ENCODE measurements at places on chromosomes 4 and X. TPM values are rescaled to one million over a fixed set of nuclear protein-coding genes. Genes with fewer than 3 reads are reported as not detected.

PTCHD1 gene
- total RNA-seq: not detected

ARHGAP6 gene
- total RNA-seq: not detected

G3BP2 gene
- total RNA-seq: 135 TPM

SYNPO2 gene
- 0.14 TPM for total RNA-seq

TLR6 gene
- total RNA-seq: 1.1 TPM

IBSP gene
- total RNA-seq: not detected

DNA sequence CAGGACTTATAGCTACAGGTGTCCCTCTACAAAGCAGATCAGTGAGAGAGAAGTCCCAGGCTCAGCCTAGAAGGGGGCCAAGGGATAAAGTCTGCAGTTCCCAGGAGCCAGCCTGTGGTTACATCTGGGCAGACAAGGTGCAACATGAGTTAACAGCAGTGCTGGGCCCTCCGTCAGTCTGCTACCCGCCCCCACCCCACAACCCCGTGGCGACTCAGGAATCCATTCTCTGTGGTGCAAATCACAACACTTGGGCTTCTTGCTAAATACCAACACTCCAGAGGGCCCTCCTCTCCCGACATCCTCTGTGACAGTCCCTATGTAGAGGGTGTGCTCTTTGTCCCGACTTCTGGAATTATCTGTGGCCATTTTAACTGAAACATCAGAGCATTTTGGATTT, 13.8 kb downstream of the GPM6B start:
- no peaks in the 10 kb centered on the region for H3K36me3 ChIP-seq
- H3K4me3 ChIP-seq: no peak overlapping the region
- H3K27me3 ChIP-seq: peaks cover 6% of the 10 kb centered on the region
- no peak for DNase-seq
- no peak overlapping the region for H3K27ac ChIP-seq

DNA sequence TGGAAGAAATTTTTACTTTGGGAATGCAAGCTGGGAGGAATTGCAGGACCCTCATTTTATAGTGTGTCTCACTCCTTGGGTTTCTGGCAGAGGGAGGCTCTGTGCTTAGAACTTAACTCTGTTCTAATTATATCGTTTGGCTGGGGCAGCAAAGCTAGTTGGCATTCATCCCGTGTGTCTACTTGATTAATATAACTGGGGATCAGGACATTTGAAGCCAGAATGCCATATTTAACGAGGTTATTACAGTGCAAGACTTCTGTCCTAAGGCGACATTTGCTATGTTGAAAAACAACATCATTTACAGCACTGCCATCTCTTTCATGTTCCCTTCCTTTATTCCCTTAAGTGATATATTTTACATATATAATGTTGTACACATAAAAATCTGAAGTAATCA, 179.1 kb upstream of the TBC1D9 start:
- H3K4me3 ChIP-seq: no peak overlapping the region
- H3K4me1 ChIP-seq: no peaks in the 10 kb centered on the region
- DNase-seq: no peak
- H3K27ac ChIP-seq: no peak overlapping the region

DNA sequence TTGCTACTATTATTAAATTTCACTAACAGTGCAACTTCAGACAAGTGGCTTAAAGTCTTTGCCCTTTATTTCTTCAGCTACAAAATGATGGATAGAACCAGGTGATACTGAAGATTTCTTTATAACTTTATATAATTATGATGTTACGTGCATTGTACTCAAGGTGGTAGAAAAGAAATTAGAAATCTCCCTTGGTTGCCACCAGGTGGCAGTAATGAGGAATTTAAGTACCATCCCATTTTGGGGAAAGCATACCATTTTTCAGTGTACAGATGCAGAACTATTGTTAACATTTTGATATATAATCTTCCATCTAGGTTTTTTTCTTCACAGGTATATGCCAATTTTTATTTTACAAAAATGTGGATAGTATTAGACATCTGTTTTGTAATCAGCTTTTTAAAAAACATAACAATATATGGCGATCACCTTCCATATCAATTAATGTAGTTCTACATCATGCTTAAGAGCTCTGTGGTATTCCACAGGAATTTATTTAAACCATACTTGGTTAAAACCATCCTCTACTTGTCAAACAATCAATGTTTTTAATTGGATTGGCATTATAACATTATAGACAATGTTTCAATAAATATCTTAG, 37.7 kb upstream of the RAB33B start:
- H3K27ac ChIP-seq: no peak overlapping the region
- no peaks in the 10 kb centered on the region for H3K27me3 ChIP-seq
- DNase-seq: peak; percentile 74

- no peak for DNase-seq
- no peak overlapping the region for H3K27ac ChIP-seq
- no peaks in the 10 kb centered on the region for H3K4me1 ChIP-seq
- no peak overlapping the region for H3K4me3 ChIP-seq
- H3K36me3 ChIP-seq: no peaks in the 10 kb centered on the region
Measured at GRCh38 chr4:7530082-7530481, 95.4 kb upstream of the PSAPL1 start.

DNA sequence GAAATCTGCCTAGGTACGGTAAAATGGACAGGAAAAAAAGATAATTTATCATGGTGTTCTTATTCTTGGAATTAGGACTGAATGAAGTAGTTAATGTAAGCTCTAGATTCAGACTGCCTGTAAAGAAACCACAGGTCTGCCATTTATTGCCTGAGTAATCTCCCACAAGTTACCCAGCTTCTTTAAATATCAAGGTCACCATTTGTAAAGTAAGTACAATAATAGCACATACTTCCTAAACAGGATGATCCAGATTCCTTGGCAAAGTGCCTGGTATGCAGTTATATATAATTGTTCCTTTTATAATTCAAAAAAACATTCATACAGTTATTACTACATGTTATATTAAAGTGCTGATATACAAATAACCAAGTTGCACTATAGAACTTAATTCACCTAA, 368.6 kb downstream of the HNRNPD start:
- no peak overlapping the region for H3K27ac ChIP-seq
- H3K27me3 ChIP-seq: peaks cover 2% of the 10 kb centered on the region
- H3K36me3 ChIP-seq: no peaks in the 10 kb centered on the region
- DNase-seq: no peak
